GM13977 (cell line): ENCODE measurements at places on chromosomes 7 and 10.

- DNase-seq = no peak
Observed at GRCh38 chr7:1611708-1612241, 41.9 kb upstream of the PSMG3 start.

DNA sequence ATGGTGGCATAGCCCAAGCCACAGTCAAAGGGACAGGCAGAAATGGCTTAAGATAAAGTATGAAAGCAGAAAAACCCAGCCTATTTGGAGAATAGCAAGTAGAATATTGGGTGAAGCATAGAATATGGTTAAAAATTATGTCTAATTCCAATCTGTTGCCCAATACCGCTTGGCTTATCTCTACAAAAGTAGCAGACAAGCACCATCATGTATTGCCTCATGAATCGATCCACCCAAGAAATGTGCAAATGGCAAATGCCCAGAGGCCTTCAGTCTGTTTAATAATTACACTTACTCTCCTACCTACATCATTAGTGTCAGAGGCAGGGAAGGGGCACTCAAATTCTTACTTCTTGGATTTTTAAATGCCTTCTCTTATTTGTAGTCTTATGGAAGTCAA is 130.9 kb upstream of the ADAM12 start:
- no peak for DNase-seq

DNA sequence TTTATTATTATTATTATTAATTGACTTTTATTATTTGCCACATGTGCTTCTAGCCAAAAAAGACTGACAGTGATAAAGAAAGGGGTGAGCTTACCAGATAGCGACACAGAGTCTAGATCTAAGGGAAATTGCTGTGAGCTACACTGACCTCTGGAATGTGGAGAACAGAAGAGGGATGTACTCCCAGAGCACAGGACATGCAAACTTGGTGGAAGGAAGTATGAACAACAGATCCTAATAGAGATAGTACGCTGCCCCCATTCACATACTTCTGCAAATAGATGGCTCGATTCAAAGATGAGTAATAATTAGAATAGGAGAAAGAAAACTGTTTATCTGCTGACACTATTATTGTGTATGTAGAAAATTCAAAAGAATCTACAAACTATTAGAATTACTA is 109.3 kb upstream of the HPS1 start:
- no peak for DNase-seq

GRCh38 chr10:16991011-16991410 is 138.6 kb downstream of the CUBN start:
- no peak for DNase-seq

DNA sequence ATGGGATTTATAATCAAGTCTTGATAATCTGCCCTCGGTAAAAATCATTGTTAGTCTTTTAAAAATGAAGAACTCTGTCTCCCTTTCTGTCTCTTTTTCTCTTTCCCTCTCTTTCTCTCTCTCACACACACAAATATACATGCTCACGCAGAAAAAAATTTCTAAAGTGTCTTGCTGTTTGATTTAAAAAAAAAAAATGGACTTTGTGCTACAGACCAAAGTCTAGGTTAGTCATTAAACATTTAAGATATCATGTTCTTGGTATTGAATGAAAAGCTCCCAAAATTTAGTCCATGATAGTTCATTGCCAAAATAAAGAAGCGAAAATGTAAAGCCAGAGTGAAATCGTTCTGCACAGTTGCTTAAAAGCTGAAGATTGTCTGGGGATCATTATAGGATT is 665.8 kb downstream of the SORCS1 start:
- no peak for DNase-seq

DNA sequence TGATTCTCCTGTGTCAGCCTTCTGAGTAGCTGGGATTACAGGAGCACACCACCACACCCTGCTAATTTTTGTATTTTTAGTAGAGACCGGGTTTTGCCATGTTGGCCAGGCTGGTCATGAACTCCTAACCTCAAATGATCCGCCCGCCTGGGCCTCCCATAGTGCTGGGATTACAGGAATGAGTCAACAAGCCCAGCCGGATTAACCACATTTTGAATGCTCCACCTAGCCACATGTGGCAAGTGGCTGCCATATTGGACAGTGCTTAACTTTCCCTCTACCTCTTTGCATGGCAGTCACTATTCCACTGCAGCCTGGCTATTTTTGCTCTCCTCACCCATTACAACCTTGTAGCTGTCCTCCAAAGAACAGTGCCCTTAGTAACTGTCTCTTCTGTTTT is 160.1 kb downstream of the GATA3 start:
- no peak for DNase-seq

- no peak for DNase-seq
Observed at GRCh38 chr7:28419716-28420115, 7.4 kb downstream of the CREB5 start.

DNA sequence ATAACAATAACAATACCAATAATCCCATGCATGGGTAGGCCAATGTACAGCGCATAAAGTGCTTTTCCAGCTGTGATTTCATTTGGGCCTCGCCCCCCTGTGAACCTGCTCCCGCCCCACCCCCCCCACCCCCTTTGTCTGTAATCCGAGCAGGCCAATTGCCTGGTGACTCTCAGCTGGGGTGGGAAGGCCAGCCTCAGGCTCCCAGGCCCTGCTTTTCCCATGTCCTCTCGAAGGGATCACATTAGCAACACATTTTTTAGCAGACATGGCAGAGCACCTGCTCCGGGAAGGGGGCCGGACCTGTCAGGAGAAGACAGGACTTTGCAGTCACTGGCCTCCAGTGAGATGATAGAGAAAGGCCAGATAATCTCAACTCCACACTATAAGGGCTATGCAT is 439.3 kb downstream of the RPS24 start:
- peak; percentile 7 for DNase-seq

GRCh38 chr10:58651040-58651439 is 138.4 kb downstream of the BICC1 start:
- DNase-seq = no peak

DNA sequence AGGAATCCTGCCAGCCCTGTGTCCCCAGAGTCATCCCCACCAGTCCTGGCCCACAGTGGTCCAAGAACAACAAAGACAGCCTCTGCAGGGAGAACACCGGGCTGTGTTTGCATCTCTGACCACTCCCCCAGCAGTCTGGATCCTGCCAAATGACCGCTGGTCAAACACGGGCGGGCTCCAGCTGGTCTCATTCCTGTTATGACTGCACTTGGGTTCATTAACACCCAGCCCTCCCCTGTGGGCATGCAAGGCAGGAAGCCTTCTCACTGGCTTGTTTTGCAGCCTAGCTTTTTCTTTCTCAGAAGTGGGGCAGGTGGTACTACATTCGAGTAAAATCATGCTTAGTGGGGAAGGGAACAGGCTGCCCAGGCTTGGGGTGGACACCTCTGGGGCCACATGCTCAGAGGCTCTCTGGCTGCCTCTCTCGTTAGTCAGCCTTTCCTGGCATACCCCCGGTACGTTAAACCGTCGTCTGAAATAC is 190.0 kb downstream of the PLXNA4 start:
- no peak for DNase-seq

GRCh38 chr10:18260310-18260922 is 120.2 kb downstream of the CACNB2 start:
- DNase-seq = no peak

- DNase-seq = peak; percentile 10
Observed at GRCh38 chr10:43258211-43258561, 8.7 kb downstream of the RASGEF1A start.

DNA sequence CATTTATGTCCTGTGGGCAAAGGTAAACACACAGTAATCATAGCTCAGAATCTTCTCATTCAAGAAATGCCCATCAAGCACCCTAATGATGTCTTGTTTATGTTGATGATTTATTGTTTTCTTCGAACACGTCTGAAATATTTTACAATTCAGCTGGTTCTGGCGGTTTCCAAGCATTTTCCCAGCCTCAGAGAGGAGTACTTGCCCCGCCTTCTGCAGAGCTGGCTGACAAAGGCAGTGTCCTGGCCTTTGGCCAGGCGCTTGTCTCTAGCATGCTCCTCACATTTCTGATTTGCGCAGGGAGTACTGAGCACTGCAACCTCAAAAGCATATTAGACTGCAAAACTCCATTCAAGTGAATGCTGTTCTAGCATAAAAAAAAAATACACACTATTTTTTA is 314.2 kb upstream of the GNAI1 start:
- DNase-seq = no peak

GRCh38 chr10:87973635-87974034 is 110.2 kb downstream of the PTEN start:
- no peak for DNase-seq
